ENCODE measurements at places on chromosomes 2 and 18. TPM values are rescaled to one million over a fixed set of nuclear protein-coding genes. Genes with fewer than 3 reads are reported as not detected.
A peak's percentile ranks its signal among the peaks of the same experiment; 100 is the strongest.

DNA sequence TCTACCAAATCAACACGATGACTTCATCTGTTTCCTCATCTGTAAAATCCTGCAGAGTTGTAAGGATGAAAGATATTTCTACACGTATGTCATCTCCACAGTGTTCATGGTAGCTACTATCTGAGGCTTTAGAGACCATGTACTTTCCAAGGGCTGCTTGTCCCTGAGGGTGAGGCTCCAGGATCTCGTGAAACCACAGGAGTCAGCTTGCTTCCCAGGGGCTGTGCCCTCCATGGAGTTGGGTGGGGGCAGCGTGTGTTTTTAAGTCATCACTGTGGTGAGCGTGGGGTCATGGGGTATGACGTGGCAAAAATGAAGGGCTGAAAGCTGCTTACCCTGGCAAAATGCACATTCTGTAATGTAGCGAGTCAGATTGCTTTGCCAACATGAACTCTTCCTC is 81.6 kb downstream of the ASAP2 start:
- DNase-seq, result peak; percentile 80

DNA sequence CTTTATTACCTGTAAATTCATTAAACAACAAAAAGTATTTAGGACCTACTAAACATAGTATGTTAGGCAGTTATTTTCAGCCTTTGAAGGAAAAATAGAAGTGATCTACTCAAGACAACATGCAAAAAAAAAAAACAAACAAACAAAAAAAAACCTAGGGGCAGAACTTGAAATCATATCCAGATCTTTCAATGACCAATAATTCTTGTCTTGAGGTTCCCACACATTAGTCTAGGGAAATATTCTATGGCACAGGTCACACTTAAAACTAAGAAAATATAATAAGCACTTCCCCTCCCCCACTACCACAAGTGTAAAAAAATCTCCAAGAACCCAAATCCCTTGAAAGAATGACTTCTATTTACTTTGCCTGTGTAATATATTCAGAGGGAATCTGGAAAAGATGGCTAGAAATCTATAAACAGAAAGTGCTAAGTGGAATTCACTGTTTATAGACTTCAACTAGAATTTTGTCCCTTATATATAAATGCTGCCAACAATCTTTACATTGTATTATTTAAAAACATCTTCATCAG is 3.5 kb downstream of the PELI1 start:
- no peak for DNase-seq

GRCh38 chr2:15181092-15181745 is 379.9 kb downstream of the NBAS start:
- DNase-seq, result no peak

DNA sequence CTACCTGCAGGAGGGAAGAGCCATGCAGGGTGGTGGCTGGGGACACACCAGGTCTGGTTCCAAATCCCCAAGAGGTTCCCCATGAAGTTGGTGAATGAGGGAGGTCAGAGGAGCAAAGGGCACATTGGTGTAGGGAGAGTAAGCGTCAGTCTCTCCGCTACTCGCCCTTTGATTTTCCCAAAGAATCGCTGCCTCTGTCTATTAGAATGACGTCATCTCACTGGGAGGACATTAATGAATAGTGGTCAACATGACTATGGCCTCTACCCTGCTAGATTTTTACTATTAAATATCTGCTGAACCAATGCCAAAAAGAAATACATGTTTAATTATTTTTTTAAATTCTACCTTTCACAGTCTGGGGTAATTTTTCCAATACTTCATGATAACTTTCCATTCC is 109.6 kb upstream of the SNTG2 start:
- no peak for DNase-seq

DNA sequence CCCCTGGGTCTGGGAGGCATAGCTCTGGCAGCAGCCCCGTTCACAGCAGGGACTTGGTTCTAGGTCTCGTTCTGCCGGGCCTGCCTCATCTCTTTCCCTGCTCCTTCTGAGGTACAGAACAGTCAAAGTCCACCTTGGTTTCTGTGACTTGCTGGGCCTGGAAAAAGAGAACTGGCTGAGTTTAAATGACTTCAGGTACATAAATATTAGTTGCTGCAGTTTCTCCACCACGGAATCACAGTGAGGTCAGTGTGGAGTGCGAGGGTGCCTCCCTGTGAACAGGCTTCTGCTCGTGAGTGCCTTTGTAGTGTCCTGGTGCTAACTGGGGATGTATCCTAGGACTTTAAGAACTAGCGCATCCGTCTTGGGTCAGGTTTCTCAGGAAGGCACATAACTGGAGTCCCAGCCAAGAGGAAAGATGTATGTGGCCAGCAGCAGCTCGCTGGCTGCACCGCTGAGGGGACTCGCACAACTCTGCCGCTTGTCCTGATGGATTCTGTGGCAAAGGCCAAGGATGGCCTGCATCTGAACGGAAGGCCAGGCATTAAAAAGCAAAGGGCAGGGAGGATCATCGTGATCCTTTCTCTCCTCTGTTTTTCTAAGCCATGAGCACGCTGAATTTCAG is 188.6 kb downstream of the SH3RF3 start:
- DNase-seq, result no peak

DNA sequence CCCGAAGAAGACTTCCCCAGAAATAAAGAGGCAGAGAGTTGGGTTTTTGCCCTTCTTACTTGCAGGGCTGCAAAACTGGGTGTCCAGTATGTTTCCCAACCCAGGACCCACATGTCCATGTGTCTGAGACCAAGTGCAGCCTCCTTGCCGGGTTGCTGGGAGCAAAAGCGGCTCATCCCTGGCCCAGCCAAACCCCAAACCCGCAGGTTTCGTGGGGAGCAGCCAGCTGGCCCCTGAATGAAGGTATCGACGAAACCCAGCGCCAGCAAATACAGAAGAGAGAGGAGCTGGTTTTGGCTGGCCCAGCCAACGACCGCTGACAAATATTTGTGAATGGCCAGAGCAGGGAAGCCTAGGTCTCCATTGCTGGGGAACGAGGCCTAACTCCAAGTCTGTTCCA is 197.1 kb downstream of the SMAD7 start:
- DNase-seq, result no peak

GRCh38 chr2:16002144-16002543 is 61.8 kb downstream of the MYCN start:
- DNase-seq, result no peak

DNA sequence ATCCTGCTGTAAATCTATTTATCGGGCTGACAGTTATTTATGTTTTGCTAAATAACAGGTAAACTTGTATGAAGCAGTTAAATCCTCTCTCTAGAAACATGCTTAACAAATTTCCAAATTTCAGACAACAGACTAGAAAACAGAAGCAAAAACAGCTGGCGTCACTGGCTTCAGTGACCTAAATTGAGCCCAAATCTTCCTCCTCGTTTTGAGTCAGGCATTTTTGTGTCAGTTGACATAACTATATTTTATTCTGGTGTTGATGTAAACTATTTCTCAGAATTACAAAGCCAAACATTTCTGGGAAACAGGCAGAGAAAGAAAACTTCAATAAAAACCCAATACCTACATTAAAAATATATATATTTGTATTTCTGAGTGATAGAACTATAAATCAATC is 21.7 kb downstream of the RBMS1 start:
- no peak for DNase-seq

DNA sequence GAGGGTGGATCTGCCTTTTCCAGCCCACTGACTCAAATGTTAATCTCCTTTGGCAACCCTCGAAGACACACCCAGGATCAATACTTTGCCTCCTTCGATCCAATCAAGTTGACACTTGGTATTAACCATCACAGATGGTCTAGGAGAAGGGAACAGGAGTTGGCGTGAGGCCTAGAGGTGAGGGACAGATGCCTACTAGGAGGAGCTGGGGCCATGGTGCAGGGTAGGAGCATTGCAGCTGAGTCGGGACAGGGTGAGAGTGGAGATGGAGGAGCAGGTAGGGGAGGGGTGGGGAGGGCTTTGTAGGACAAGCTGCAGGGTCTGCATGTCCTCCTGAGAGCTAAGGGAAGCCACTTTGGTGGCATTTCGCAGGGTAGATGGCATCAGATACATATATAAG is 140.0 kb downstream of the VAPA start:
- DNase-seq, result no peak

DNA sequence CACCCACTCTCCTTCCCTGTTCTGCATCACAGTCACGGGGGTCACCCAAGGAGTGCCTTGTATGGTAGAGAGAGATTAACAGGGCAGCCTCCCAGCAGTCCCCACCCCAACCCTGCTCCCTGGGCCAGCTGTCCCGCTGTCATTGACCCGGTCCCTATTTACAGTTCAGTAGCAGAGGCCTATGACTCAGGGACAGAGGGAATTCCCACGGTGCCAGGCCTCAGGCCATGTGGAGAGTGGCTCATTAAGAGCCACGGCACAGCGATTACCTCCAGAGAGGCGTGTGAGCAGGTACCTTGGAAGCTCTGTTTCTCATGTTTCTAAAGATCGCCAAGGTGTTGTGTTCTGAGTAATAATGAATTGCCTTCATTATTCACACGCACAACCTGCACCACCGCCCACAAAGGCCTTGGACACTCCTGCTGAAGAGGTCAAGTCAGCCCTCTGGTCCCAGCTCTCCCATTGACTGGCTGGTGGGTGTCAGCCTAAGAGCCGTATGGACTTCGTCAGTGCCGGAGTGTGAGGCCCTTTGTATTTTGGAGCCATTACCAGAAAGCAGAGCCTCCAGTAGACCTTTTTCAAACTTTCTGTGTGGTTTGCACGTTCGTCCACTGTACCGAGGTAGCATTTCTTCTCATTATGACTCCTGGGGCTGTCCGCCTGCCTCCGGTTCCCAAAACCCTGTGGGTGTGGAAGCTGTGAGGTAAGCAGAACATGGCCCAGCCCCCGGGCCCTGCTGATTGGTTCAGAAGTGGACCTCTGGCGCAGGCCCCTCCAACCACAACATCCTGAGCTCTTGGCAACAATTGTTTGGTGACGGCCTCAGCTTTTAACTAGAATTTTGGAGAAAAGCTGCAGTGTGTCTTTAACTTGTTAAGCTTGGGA is 47.0 kb downstream of the SERTAD2 start:
- peak; percentile 41 for DNase-seq

- DNase-seq, result no peak
These were observed 618 bp upstream of the TNS1 start for GRCh38 chr2:218003281-218003944.

DNA sequence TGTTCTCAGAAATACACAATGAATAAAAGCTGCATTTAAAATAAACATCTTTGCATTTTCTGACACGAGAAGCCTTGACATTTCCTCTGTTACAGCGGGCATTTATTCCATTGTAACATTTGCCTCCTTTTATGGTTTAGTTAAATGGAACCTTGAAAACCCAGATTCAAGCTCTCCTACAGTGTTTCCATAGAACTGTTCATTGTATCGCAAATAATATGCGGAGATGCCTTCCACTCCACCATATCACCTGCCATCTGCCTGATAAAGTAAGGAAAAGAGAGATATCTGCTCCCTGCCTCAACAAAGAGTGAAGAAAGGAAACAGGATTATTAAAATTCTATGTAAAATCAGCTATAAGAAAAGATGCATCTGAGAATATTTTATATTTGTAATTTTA is 69.8 kb downstream of the CDH19 start:
- DNase-seq, result no peak

- no peak for DNase-seq
These were observed 1627.7 kb downstream of the LRP1B start for GRCh38 chr2:140502951-140503630.

- DNase-seq, result no peak
These were observed 14.5 kb upstream of the ZBTB14 start for GRCh38 chr18:5309888-5310470.

ALPP gene
- not detected for total RNA-seq

ABHD1 gene
- not detected for total RNA-seq

IGFBP5 gene
- 51.7 TPM for total RNA-seq
